GM10248 (cell line): ENCODE measurements at places on chromosomes 12 and 14.

GRCh38 chr14:59863806-59864525 lies 6.6 kb downstream of the RTN1 start:
- DNase-seq, result no peak

DNA sequence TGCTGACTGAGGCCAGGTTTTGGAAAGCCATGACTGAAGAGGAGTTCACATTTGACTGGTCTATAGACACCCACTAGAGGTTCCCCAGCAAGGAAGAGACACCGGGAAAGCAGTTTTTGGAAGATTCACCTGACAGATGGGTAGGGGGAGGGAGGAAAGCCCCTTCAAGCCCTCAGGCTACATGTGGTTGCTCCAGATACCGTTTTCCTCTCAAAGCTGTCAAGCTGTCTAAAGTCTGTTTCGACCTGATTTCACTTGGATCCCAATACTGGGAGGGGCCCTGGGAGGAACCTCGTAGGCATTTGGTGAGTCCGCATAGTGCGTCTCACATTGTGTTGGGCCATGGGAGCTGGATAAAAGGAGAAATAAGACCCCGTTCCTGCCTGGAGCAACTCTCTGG lies 1.7 kb upstream of the LRP1 start:
- DNase-seq, result no peak

DNA sequence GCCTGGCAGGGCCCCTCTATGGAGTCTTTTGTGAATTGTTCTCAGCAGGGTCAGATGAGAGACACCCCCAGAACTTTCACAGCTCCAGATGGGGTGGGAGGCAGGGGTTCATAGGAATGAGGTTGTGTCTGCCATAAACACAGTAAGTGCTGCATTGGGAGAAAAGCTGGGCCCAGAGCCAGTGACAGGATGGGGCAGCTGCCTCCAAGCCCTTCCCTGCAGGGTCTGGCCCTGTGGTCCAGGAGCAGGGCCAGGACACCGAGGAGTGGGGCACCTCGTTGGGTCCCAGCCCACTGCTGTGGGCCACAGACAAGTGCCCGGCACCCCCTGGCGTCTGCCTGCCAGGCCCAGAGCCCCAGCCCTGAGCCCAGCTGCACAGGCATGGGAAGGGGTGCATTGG lies 13.3 kb downstream of the INF2 start:
- no peak for DNase-seq

- DNase-seq, result no peak
Measured at GRCh38 chr12:45613296-45613695, 116.2 kb upstream of the ARID2 start.

- peak; percentile 48 for DNase-seq
Measured at GRCh38 chr14:103391048-103391447, 5.8 kb downstream of the MARK3 start.

- no peak for DNase-seq
Measured at GRCh38 chr12:120242275-120242799, 23.2 kb downstream of the PXN start.

- DNase-seq, result no peak
Measured at GRCh38 chr12:123445388-123446332, 9.2 kb upstream of the RILPL2 start.
